Amniotic stem cell (primary cell): ENCODE measurements at places on chromosomes 5 and 9.
A peak's percentile ranks its signal among the peaks of the same experiment; 100 is the strongest.

- no peak for DNase-seq
Measured at GRCh38 chr9:38254151-38254550, 138.4 kb upstream of the ALDH1B1 start.

GRCh38 chr9:112556497-112557442 lies 70.1 kb downstream of the KIAA1958 start:
- DNase-seq: peak; percentile 57

DNA sequence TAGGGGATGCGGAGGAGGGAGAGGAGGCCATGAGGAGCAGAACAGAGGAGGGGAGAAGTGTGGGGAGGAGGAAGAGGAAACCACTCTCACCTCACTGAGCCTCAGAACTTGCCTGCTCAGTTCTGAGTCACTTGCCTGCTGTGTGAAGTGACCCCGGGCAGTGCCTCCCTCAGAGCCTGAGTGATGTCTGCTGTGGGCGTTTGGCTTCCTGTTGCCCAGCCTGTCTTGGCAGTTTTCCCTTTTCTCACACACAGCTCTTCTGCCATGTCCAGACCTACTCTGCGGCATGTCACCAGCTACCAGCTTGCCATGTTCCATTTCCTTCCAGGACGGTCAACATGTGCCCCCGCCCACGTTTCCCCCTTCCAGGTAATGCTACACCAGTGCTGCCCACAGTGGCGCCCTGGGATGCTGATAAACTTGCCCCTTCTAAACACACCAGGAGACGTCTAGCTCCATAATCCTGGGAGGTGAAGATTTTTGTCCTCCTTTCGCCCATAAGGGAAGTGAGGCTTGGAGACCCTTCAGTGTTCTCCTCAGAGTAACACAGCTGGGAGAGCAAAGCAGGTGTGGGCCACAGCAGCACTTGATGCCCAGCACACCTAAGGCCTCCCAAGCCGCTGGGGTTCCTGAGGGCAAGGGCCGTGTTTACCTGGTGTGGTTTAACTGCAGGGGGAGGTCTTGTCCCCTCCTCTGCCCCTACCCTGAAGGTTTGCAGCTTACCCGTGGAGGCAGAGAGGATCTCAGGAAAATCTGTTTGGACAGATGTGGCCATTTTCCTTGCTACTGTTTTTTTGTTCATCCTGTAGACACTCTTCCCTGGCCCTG lies 63.8 kb upstream of the RNF130 start:
- DNase-seq: no peak

- no peak for DNase-seq
Measured at GRCh38 chr5:129905473-129906176, 1.4 kb downstream of the CHSY3 start.

DNA sequence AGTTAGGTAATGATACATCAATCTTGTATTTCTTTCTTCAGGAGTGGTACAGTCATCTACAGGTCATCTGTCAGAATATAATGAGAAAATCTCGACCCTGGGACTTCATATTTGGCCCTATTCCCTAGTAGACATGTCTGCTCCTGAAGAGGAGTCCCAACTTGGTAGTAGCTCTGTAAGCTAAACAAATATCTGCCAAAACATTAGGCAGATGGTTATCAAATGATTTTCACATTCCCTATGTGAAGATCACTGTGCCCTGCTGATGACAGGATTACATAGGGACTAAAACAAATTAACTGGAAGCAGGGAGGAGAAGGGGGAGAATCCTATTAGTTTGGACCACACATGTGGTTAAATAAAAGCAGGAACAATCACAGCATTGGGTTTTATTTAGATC lies 138.6 kb upstream of the NFIB start:
- no peak for DNase-seq

DNA sequence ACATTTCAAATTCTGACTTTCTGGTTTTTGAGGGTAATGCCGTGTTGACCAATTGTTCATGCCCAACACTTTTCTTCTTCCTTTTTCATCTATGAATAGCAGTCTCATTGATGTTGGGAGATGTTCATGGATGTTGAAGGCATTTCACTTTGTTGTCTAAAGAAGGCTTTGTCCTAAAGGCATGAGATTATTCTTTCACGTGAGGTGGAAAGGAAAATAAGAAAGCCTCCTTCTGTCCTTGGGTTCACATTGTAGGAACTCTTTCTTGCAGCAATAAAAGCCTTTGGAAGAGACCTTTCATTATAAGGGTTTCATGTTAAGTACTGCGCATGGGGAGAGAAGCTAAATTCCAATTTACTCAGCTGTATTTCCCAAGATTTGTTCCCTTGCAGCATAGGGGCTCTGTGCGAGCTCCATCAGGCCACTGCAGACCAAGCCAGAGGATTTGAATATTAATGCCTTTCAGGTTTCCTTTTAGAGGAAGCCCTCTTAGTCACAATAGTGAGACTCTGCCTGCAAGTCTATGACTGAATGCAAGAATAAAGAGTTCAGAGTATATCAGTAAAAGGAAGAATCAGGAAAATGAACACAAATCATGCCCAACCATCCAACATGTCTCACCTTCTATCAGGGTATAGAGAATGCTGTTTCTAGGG lies 274.6 kb downstream of the TMEM38B start:
- DNase-seq: no peak

DNA sequence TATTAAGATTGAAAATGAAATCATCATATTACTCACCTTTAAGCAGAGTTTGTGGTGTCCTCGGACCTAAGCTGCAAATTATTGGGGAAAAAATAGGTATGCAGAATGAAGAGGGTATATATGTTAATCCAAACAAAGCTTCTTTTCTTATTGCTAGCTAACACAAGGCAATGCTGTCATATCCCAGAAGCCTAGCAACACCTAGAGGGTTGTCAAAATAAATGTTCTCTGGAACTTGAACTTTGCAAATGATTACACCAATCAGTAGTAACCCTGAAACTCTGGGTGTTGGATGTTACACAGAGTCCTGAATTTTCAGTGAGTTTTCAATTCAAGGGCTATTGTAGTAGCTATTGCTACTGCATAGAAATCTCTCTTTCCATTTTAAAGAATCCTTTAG lies at the start of gene C6:
TSS of gene C6 (minus strand) at position 193 of the 400 bp plus-strand sequence. CDS start 10,302 bp downstream, outside the sequence.
- no peak for DNase-seq

GRCh38 chr9:30799527-30800101 lies 1584.8 kb upstream of the ACO1 start:
- no peak for DNase-seq

DNA sequence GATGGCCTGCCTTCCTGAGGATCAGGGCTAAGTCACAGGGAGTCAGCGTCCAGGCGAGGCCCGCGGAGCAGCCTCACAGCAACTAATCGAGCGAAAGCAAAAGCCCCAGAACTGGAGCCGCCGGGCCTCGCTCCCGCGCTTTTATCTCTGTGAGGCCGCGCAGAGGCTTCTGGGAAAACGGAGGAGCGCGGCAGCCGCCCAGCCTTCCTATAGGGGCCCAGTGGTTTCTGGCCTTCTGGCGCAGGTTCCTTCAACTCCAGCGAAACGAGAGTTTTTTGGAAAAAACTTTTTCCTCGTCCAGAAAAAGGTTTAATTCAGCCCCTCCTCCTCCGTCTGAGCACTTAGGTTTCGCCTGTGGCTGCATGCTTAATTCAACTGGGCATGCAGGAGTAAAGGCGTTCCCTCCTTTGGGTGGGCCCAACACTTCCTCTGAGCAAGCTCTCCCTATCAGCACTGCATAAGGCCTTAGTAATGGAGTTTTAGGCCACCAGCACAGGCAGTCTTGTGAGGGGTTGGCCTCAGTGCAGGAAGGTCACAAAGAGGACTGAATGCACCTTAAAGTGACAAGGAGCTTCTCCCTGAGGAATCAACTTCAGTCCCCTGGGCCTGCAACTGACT lies at the start of gene MEIKIN:
TSS of gene MEIKIN (minus strand) at position 113 of the 618 bp plus-strand sequence. CDS start 158 bp downstream, outside the sequence.
- DNase-seq: no peak

- no peak for DNase-seq
Measured at GRCh38 chr5:122906768-122907167, 61.4 kb downstream of the SNX24 start.

GRCh38 chr5:149212198-149212951 lies 59.3 kb upstream of the AFAP1L1 start:
- DNase-seq: peak; percentile 98

DNA sequence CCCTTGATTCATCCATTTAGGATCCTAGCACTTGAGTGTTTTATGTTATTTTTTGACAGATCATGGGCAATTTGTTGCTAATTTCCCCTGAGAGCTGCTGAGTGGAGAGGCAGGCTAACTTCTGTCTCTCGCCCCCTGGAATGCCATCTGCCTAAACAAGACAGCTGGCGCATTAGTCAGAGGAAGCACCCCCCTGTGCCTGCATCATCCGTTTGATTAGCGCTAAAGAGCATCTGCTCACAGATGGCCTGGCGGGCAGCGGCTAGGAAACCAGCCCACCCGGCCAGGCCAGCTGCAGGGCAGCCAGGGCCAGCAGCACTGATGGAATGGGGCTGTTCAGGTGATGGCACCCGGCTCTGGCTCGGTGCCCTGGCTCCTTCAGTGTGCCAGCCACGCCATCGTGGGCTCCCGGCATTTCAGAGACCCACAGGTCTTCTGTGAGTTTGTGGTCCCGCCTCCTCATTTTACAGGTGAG lies 22.9 kb upstream of the ASS1 start:
- DNase-seq: no peak

DNA sequence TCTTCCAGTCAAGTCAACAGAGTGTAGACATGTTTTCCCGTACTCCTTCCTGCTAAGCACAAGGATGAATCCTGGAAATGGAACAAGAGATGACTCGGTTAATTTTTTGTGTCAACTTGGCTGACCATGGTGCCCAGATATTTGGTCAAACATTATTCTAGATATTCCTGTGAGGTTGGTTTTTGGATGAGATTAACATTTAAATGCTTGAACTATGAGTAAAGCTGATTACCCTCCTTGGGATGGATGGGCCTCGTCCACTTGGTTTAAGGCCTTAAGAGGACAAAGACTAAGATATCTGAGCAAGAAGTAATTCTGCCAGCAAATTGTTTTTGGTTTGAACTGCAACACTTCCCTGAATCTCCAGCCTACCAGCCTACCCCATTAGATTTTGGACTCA lies 338.1 kb upstream of the MSX2 start:
- DNase-seq: no peak

- DNase-seq: no peak
Measured at GRCh38 chr5:179801304-179802206, 5.1 kb downstream of the MGAT4B start.

- no peak for DNase-seq
Measured at GRCh38 chr9:9625248-9625647, 987.6 kb downstream of the PTPRD start.

DNA sequence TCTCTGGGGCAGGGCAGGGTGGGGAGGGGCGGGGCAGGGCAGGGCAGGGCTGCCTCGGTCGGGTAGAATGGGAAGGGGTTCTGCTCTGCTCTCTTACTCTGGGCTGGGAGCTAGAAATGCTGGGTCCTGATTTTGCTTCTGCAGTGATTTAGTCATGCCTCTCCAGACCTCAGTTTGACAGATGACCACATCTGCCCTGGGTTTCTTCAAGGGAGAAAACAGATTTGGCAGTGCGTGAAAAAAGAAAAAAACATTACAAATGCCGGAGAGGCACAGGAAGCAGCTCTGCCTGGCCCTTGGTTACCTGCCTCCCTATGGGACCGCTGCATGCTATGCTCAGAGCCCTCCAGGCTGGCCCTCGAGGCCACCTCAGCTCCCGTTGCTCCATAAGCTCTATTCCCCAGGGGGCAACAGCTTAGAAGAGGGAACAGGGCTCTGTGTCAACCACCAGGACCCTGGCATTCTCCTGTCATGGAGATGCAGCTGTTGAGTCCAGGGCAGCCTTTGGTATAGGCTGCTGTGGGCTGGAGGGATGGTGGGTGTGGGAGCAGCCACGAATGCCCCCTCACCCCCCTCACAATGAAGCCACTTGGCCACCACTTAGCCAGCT lies 53.2 kb upstream of the UBTD2 start:
- DNase-seq: no peak

DNA sequence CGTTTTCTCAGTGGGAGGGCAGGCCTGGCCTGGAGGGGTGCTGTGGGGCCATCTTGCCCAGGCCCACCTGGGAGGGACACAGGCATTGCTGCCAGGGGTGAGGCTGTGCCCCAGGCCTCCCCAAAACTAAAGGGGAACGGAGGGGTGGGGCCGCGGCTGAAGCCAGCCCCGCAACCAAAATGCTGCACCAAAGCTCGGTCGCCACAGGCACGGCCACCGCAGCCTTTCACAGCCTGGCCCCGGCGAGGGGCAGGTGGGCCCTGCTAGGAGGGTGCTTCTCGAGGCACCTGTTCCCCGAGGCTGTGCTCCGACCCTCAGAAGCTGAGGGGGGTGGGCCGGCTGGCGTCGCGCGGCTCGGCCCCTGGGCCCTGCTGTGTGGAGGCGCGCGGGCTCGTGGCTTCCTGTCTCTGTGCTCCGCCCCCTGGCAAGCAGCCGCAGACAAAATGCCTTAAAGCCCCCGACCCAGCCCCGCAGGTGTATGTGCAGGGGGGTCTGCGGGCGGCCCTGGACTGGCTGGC lies 57.6 kb downstream of the JAK2 start:
- DNase-seq: no peak

DNA sequence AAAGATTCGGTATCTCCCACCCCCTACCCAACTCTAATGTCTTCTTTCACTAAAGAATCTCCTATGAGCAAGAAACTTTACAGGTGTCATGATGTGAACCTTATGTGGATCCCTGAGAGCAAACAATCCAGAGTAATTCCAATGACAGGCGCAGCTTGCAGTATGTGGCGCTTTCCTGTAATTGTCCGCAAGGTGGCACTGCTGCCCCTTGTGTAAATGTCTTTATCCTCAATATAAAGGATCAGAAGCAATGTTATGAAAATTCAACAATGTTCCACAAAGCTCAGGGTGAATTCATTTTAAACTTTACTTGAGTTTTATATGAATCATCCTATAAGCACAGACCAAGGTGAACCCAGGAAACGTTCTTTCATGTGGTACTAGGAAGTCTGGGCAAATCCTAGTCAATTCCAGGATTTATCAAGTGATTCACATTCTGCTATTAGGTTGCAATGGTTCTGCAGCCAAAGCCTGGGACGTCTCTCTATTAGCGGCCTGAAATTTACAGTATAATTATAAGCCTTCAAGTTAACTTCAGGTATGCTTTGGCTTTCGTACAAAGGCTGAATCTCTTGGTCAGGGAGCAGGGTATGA lies 113.7 kb downstream of the TRPM6 start:
- DNase-seq: peak; percentile 7

GRCh38 chr5:98768960-98769209 lies 4.6 kb upstream of the RGMB start:
- no peak for DNase-seq

- DNase-seq: no peak
Measured at GRCh38 chr5:37501152-37501551, 122.0 kb downstream of the WDR70 start.
